ENCODE measurements at places on chromosomes 11 and 22.

GRCh38 chr22:38089474-38089851, 5.5 kb upstream of the SLC16A8 start:
- DNase-seq: no peak

DNA sequence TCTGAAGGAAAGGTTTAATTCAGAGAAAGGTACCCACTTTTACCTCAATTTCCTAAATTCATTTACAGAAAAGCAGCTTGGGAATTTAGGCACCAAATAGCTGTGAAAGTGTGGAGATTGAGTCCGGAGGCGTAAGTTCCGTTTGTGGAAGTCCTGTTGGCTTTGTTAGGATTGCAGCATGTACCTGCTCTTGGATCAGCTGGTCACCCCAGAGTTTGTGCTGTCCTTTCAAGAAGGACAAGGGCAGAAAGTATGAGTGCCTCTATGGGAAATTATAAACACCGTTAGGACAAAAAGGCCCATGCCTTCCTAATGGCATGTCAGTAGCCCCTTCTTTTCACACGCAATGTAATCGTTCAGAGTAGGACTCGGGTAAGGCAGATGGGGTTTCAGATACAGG, 97.8 kb downstream of the SCN3B start:
- no peak for DNase-seq

DNA sequence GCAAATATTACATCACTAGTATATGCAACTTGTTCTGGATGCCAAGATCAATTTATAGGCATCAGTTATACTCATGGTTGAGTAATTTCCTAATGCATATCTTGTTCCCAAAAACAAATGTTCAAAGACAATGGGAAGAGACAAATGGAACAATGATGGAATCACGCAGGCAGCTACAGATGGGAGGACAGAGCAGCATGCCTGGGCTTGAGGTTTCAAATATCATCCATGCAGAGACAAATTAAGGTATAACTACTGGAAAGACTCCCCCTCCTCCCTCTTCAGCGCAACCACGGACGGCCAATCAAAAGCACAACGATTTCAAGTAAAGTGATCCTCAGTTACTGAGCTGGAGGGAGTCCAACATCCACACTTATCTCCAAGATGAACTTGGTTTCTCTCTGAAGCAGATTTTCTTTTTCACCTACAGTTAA, 106.8 kb downstream of the CCDC83 start:
- DNase-seq: no peak

- no peak for DNase-seq
Observed at GRCh38 chr11:36268337-36268985, 20.8 kb downstream of the COMMD9 start.

GRCh38 chr11:130180491-130180890, 20.9 kb downstream of the ST14 start:
- no peak for DNase-seq

DNA sequence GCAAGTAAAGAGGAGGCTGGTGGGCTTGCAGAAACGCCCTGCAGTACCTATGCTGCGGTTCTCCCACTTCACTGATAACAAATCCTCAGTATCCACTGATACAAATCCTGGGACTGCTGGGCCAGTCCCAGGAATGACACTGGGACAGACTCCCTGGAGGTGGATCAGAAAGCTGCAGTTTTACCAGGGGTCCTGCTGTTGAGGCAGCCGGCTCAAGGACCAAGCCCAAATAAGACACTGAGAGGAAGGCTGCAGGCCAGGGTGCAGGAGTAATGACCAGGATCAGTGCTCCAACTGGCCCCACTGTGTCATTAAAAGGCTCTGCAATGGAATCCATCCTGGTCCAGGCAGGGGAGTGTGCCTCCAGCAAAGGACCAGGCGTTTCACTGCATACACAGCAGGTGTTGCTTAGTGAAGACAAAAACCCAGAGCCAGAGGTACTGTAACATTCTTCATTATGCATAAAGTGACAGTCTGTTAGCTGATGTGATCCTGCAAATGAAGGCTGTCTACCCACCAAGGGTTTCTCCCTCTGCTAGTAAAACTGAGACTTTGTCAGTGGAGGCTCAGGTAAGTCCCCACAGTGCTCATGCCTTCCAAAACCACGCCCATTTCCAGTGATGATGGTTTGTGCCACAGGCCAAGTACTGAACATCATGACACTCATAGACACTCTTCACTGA, 1.4 kb upstream of the C22orf39 start:
- no peak for DNase-seq

DNA sequence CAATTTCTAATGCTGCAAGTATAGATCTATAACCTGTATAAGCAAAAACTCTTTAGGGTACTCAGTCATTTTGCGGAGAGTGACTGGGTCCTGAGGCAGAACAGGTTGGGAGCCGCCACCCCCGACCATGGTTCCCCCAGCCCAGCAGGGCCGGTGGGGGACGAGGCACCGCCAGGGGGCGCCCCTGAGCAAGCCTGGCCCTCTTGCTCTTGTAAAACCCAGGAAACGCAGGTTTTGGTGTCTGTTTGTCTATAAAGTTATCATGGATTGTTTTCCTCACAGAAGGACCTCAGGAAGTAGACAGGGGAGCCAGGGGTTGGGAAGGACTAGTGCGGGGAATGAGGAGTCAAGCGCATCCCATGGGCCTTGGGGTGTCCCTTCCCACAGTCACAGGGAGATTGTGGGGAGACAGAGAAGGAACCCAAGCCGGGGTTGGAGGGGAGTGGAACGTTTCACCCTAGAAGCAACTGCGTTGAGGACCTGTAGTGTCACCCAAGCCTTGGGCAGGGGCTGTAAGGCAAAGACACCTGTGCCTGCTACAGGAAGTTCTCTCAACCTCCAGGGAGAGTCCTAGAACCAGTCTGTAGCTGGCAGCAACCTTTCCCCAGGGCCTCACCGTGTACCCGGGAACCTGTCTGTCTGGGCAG, 26.4 kb downstream of the KCTD17 start:
- no peak for DNase-seq

GRCh38 chr11:69662806-69663205, 12.3 kb downstream of the LTO1 start:
- DNase-seq: no peak

- DNase-seq: peak; percentile 63
Observed at GRCh38 chr11:22193348-22194051, 615 bp downstream of the ANO5 start.

DNA sequence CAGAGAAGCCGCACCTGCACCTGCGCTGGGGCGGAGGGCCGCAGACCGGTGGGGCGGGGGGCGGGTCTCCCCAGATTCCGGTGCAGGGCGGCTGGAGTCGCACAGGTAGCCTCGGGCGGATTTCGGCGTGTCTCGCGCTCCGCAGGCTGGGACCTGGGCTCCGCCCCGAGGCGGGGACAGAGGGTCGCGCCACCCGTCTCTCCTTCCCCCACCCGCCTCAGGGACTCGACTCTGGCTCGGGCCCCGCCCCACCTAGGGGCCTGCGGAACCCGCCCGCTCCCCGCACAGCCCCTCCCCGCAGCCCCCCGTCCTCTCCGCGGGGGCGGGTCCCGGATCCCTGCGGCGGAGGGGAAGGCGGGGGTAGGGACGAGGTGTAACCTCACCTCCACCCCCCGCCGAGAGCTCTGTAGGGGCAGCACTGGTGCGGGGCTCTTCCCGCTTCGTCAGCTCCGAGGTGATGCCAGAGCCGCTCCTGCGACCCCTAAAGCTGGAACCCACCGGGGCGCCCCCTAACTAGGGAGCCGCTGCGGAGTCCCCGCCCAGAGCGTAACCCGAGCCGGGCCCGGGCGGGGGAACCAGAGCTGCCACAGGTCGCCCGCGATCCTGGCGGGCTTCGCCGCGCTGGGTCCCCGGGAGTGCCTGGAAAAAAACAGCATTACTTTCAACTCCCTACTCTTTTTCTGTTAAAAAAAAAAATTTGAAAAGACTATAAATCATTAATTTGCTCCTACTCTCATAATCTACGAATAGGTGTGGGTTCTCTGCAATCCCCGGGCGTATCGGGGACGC, at the start of gene SLC29A2:
Gene SLC29A2, minus strand, starts transcription at position 134 of the 789 bp plus-strand sequence. CDS start 169 bp downstream, outside the sequence.
- DNase-seq: peak; percentile 77

- no peak for DNase-seq
Observed at GRCh38 chr22:38786631-38787030, 7.3 kb downstream of the DNAL4 start.

DNA sequence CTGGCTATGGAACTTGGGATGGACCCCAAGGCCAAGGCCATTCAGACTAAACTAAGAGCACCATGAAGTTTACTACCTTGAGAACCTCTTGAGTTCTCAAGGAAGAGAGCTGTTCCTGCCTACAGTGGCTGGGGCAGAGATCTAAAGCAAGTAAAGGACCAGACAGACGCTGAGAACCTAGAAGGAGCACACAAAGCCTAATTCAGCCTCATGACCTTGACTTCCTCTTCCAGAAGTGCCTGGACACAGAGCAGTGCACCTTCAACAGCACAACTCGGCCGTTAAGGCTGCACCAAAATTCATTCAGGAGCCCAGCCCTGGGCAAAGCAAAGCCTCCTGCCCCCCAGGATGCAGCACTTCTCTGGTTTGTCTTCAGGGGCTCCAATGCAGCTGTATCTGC, 82.9 kb upstream of the AKIP1 start:
- no peak for DNase-seq

DNA sequence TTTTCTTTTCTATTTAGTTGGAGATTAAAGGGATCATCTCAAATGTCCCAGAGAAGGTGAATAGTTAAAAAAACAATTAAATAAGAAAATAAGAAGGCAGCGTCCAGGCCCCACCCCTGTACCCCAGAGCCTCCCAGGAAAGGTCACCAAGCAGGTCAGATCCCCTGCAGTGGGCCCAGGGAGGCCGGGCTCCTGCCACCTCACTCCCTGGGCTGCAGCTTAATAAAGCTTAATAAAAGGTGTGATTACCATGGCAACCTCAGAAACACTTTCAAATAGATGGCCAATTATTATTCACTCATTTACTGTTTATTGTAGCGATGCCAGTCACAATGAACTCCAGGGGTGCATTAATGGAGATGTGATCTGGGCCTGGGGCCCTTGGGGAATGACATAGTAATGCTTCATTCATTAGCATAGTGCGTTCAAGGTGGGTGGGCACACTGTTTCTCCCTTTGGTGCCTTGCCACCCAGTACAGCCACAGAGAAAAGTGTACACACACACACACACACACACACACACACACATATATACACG, 386.2 kb downstream of the CADM1 start:
- DNase-seq: no peak

DNA sequence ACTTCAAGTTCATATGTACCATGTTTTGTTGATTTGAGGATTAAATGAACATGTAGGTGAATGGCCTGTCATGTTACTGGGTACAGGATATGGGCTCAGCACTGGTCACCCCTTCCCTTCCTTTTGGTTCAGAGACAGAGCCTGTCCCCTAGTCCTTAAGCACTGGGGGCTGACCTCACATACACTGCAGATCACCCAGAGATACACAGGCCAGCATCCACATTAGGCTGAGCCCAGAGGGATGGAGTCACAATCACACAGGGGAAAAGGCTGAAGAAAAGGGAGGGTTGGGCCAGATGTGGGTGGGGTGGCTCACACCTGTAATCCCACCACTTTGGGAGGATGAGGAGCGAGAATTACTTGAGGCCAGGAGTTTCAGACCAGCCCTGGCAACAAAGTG, 62.3 kb downstream of the IGLL5 start:
- DNase-seq: no peak

All from NCI-H2227 treated with DMSO at 0.1 percent for 48 hours (cell line).